Left cardiac atrium (tissue), 4 donors: ENCODE measurements at places on chromosomes 1 and 21. TPM values are rescaled to one million over a fixed set of nuclear protein-coding genes. Genes with fewer than 3 reads are reported as not detected.

SPRR3 gene
- not detected for total RNA-seq

PRMT2 gene
- total RNA-seq = 60.2 TPM

CCDC185 gene
- total RNA-seq = not detected

LCE1E gene
- total RNA-seq = not detected

LHX8 gene
- not detected for total RNA-seq

TMPRSS15 gene
- total RNA-seq = not detected

MYOG gene
- total RNA-seq = not detected

ASAP3 gene
- total RNA-seq = 39.9 TPM

GRCh38 chr21:31042080-31042464 lies 3.8 kb upstream of the KRTAP19-8 start:
- no peak for DNase-seq

DNA sequence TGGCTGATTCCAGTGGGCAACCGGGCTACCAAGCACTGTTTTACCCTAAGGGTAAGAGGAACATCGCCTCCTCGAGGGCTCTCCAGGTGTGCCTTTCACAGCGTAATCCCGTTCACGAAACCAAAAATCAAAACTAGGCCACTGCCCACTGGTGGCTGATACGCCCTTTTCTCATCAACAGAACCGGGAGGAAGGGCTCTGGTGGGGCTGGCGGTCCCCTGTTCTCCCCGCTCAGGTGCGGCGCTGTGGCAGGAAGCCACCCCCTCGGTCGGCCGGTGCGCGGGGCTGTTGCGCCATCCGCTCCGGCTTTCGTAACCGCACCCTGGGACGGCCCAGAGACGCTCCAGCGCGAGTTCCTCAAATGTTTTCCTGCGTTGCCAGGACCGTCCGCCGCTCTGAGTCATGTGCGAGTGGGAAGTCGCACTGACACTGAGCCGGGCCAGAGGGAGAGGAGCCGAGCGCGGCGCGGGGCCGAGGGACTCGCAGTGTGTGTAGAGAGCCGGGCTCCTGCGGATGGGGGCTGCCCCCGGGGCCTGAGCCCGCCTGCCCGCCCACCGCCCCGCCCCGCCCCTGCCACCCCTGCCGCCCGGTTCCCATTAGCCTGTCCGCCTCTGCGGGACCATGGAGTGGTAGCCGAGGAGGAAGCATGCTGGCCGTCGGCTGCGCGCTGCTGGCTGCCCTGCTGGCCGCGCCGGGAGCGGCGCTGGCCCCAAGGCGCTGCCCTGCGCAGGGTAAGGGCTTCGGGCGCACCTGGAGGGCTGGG lies at the start of gene IL6R:
IL6R (plus strand) TSS at position 360 of the 763 bp plus-strand sequence; CDS start at position 647, 287 bp downstream.
- DNase-seq = peak; percentile 96

GRCh38 chr1:19616489-19616888 lies 27.6 kb upstream of the NBL1 start:
- DNase-seq = no peak

- DNase-seq = no peak
Measured at GRCh38 chr1:109322974-109323373, 16.2 kb upstream of the MYBPHL start.

GRCh38 chr1:81562934-81563333 lies 237.8 kb upstream of the ADGRL2 start:
- DNase-seq = no peak

- DNase-seq = no peak
Measured at GRCh38 chr1:23624440-23624839, 65.1 kb upstream of the ID3 start.

GRCh38 chr1:95984798-95985374 lies 736.7 kb upstream of the PTBP2 start:
- no peak for DNase-seq
